ENCODE measurements at places on chromosomes 5 and 9.

GRCh38 chr5:160371294-160371693 is 868 bp upstream of the C1QTNF2 start:
- DNase-seq, result no peak

DNA sequence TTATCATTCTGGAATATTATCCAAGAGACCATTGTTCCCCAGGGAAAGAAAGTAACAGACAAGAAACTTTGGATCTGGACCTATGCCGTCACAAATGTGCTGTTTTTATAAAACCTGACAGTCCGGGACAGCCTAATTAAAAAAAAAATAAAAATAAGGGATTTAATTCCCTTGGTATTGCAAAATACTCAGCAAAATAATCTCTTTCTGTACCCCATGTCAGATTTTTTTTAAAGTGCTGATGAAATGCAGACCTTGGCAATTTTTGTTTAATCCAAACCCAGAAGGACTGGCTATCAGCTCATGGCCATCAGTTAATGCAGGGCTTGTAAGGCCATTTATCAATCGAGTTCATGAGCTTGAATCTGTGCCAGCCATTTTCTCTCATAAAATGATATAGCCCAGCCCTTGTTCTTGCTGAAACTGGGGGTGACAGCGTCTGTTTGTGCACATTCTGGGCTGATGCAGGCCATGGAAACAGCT is 162.7 kb upstream of the S1PR3 start:
- DNase-seq, result no peak

DNA sequence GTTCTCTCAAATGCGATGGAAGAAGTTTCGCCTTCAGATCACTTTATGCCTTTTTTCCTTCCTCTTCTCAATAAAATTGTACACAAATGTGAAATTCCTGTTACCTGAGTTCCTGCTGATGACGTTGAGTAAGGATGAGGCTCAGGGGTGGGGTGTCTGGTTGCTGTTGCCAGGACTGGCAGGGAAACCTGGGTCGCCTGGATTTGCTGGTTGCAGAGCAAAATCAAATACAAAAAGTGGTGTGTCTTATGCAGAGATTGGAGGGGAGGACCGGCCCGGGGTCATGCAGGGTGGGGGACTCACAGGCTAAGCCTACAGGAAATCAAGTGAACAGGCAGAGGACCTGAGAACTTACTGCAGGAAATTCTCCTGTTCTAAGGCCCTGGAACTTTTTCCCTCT is 39.2 kb downstream of the ANXA2R start:
- no peak for DNase-seq

DNA sequence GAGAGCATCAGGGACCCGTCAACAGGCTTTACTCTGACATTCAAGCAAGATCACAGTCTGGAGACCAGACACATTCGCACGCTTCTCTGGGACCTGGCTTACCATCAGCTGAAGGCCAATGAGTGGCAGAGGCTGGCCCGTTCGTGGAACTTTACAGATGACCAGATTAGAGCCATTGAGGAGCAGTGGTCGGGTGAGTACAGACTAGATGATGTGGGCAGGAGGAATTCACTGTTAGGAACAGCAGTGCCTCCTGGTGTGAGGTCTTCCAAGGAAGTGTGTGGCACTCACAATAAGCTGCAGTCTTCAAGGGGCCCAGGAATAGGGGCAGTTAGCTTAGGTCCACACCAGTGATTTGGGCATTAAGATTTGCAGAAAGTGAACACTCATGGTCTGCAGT is 50.4 kb downstream of the POC5 start:
- DNase-seq, result no peak

DNA sequence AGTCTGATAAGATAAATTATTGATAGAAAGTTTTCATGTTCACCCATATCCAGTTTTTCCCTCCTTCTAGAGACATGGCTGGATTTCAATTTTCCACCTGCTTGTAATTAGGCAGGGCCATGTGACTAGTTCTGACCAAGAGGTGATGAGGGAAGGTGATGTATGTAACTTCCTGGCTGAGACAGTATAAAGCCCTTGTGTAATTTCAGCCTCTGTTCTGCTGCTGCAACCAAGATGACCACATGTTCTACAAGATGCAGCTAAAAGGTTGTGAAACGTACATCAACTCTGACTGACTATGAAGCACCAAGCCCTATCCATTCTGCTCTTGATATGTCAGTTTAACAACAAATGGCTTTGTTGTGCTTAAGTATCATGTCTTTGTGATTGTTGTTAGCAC is 376.5 kb upstream of the DAB2 start:
- DNase-seq, result no peak

DNA sequence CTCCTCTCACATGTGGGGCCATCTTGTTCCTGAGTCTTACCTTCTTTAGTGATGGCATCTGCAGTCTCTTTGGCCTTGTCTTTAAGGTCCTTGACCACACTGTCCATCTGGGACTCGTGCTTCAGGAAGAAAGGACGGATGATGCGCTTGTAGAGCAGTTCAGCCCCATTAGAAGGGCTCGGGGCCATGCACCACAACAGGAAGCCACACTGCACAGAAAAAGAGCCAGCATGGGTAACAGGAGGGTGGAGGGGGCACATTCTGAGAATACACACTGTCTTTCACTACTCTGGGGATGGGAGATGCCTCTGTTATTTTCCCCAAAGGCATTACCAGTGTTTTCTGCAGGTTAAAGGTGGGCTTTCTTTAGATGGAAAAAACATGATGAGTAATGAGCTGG is 25.9 kb downstream of the SRP19 start:
- no peak for DNase-seq

GRCh38 chr5:31890046-31890445 is 251.1 kb downstream of the PDZD2 start:
- no peak for DNase-seq

DNA sequence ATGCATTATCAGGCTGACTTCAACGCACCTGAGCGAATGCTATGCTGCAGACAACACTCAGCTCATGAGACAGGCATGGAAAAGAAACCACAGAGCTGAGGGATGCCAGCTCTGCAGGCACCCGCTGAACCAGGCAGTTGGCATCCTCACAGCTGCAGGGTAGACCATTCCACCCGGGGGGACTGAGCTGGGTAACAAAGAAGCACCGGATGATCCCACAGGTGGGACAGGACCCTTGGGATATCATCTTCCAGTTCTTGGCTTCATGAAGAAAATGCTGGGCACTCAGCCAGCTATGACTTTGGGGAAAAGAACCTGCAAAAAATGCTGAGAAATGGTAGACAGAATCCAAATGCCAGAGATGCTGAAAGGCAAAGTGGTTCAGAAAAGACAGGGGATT is 9.6 kb downstream of the EPB41L4B start:
- DNase-seq, result no peak

DNA sequence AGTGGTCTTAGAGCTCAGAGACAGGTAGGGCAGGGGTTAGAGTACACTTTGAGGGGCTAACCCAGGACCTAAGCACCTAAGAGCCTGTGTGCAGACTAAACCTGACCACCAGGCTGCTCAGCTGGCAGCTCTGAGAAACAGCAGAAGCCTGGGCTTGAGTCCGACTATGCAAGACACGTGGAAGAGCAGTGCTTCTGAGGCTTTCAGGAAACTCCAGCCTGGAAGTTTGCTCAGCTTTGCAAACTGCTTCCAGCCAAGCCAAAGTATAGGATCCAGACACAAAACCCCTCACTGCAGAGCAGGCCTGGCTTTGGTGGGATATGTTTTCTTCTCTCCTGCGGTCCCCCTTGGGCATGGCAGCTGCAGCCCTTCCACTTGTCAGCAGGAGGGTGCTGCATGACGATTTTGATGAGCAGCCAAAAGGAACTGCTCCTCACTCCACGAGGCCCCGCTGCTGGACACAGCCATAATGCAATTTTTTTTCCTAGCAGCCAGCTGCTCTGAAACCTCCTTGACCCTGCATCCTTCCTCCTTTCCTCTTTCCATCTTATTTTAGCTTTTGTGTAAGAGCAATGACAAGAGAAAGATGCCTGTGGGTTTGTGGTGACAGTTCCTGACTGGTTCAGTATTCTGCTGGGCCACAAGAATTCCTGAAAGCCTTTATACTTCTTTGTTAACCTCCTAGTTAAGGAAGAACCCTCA is 123.1 kb downstream of the LIFR start:
- no peak for DNase-seq

GRCh38 chr9:133282464-133283238 is 7.7 kb upstream of the ABO start:
- DNase-seq, result no peak

DNA sequence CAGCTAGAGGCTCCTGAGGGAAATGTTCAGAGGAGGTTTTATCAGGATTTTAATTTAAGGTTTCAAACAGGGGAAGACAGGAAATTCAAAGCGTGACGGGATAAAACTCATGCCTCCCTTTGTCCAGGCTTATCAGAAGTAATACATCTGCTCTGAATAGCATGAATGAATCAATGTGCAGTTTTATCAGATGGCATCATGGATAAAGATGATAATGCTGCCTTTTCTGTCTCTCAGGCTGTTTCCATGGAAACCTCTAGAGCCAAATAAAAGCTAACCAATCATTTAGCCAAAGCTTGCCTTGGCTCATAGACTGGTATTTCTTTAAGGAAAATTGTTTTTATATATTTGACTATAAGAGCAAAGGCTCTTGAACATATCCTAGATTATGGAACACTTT is 16.4 kb downstream of the MFAP3 start:
- DNase-seq, result no peak

DNA sequence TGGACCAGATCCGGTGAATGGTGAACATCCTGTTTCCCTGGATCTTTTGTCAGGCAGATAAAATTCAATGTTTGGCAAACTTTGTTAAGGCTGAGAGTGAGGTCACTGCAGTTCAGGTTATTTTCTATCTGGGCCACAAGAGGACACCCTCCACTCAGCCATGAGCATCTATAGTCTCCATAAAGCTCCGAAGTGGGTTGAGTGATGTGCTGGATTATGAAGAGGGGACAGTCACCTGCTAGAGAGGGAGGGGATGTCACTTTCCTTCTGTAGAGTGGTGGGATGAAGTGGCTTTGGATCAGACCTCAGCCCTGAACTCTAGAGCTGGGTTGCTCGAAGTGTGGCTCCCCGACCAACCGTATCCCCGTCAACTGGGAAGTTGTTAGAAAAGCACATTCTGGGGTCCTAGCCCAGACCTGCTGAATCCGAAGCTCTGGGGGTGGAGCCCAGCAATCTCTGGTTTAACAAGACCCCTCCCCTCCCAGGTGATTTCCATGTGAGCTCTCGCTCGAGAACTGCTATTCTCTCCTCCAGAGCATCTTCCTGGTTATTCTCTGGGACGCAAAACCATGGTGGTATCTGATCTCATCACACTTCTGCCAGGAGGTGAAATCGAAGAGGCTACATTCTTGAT is 31.8 kb upstream of the FGF1 start:
- DNase-seq, result peak; percentile 77

DNA sequence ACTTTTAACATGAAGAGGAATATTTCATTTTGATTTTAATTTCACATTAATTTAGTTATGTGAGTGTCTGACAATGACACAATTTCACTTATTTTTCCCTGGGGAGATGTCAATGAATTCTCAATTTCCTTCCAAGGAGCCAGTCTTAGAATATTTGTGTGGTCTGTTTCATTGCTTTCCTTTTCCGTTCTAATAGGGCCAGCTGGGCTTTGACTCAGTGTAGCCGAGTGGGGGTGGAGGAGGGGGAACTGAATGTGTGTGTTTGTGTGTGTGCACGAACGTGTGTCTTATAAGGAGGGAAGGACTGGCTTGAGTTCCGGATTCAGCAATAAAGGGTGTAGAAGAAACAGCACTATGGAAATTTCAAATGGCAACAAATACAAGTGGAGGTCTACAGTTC is 100.0 kb downstream of the BASP1 start:
- no peak for DNase-seq

DNA sequence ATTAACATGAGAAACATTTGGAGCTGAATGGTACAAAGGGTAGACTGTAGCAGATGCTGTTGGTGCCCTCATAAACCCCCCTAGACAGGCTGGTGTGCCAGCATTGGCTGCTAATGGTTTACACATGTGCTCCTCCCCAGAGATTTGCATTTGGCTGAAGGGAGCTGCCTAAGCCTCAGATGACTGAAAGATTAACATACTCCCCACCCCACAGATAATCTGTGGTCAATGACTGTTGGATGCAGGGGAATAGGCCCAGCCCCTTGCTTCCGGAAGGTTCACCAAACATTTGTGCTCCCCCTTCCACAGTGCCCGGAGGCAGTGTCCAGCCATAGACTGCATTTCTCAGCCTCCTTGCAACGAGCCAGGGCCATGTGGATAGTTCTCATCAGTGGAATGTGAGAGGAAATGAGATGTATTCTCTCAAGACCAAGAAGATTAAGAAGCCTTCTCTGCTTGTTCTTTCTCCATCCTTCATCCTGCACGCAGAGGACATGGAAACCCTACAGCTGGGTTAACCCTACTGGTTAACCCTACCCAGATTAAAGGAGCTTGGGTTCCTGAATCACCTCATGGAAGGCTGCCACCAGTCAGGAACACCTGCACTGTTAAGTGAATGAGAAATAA is 79.6 kb downstream of the PHAX start:
- no peak for DNase-seq

GRCh38 chr5:32388432-32389129 is 56.0 kb downstream of the ZFR start:
- DNase-seq, result peak; percentile 45

DNA sequence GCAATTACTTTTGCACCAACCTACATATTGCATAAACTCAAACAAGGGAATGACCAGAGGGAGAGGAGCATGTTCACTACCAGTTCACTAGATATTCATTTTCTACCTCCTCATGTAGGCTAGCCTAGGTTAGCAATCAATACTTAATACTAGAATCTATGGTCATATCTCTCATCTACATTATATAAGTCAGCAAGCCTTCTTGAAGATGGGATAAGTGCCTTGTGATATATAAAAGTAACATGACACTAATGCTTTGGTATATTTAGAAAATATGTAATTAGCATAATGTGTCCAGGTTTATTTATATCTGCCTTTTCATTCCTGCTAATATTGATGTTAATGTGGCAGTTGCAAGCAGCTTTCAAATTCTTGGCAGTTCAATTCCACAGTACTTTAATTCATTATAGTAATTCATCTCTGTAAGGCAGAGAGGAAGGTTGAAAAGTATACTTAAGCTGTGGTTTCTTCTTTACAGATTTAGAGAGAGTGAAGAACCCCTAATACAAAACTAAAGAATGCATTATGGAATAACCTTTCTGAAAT is 1613.2 kb upstream of the ACO1 start:
- no peak for DNase-seq

DNA sequence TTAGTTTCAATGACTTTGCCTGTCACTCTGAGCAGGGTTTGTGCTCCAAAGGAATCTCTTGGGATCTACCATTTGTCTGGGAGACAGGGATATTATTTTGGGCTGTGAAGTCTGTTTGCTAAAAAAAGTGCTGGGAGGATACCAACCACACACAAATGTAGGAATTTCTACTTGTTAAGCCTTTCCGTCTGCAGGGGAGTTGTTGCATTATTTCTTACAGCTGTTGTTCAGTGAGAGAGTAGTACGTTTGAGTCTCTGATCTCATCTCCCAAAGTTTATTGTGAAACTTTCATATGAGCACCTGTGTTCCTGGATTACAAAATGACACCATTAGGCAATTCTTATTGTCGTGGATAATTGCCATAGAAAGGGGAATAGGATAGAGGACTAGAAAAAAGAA is 78.3 kb upstream of the SEMA6A start:
- no peak for DNase-seq

Measured in RKO (cell line).